Suprapubic skin (tissue), 4 donors: ENCODE measurements at places on chromosomes 2 and 18.
A peak's percentile ranks its signal among the peaks of the same experiment; 100 is the strongest.

- DNase-seq = peak; percentile 61
Observed at GRCh38 chr2:199462347-199462955, 4.7 kb upstream of the SATB2 start.

- no peak for DNase-seq
Observed at GRCh38 chr2:29480426-29480825, 365.2 kb downstream of the CLIP4 start.

DNA sequence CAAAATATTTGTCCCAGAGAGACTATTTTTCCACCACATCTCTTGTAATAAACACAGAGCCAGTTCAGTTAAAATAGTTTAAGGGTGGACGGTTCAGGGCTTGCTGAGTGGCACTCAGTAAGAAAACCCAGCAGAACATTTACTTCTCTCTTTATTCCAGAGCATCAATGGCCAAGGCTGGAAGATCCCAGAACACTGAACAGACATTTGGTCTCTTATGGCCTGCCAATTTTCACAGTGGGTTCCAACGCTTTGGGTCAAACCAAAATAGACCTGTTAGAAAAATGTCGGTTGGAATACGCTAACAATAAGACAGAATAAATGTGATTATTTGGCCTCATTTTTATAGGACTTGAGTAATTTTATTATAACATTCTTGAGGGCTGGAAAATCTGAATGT is 580.3 kb upstream of the TMEFF2 start:
- no peak for DNase-seq

DNA sequence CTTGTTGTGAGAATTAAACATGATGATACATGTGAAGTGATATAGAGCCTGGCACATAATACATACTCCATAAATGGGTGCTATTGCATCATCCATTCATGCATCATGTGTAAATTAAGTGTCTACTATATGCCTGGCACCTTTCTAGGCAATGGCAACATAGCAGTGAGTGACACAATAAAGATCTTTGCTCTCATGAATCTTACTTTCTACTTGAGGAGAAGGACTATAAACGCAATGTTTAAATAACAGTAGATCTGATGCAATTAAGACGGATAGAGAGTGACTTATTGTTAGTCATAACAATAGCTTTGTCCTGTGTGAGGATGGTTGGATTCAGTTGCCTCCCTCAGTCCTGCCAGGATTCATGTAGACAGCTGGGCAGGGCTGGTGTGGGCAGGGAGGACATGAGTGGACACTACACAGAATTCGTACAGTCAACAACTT is 88.4 kb upstream of the NPAS2 start:
- DNase-seq = no peak

DNA sequence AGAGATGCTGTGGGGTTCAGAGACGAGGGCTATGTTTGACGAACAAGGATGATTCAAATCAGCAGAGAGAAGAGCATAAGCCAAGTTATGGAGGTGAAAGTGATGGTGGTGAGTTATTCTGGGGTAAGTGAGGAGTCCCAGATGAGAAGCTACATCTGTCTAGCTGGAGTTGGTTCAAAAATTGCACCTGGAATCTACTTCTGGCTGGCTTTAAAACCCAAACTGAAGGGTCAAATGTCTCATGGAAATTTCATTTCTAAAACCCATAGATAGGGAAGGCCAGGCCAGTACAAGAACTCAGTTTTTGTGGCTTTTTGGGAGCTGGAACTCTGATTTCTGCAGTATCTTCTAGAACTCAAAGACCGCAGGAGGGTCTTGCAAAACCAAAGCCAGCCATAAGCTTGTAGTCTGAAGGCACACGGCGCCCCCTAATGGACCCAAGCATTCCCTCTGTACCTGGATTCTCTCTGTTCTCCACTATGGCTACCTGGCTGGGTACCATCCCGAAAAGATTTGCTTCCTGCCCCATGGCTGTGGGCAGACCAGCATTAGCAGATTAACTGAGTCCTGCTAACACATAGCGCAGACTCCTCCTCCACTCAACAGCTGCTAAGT is 229.1 kb upstream of the SLC14A2 start:
- no peak for DNase-seq

DNA sequence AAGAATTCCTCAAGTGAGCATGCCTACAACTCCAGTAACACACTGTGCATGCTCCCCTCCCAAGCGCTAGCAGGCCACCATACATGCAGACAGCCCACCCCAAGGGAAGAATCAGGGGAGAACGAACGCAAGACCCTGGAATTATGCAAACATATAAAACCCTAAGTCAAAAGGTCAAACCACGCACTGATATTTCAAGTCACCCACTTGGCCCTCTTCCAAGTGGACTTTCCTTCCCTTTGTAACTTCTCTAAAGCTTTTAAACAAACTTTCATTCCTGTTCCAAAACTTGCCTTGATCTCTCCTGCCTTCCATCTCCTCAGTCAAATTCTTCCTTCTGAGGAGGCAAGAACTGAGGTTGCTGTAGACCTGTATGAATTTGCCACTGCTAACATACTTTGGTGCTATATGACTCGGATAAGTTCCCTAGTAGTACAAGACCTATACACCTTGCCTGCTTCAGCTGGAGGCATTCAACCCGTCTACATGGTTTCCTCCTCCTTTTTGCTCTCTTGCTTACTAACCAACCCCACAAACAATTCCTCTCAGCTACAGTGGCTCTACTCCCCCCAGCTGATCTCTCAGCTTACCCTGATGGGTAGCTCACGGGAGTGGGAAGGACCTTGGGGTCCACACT is 11.1 kb upstream of the RPIA start:
- DNase-seq = no peak

GRCh38 chr2:36452260-36452659 is 96.7 kb downstream of the CRIM1 start:
- DNase-seq = no peak

GRCh38 chr2:1829796-1830195 is 85.5 kb upstream of the PXDN start:
- no peak for DNase-seq

GRCh38 chr2:127567351-127567854 is 31.9 kb downstream of the MYO7B start:
- peak; percentile 34 for DNase-seq

GRCh38 chr2:30230497-30231211 is 680 bp upstream of the LBH start:
- DNase-seq = peak; percentile 72

DNA sequence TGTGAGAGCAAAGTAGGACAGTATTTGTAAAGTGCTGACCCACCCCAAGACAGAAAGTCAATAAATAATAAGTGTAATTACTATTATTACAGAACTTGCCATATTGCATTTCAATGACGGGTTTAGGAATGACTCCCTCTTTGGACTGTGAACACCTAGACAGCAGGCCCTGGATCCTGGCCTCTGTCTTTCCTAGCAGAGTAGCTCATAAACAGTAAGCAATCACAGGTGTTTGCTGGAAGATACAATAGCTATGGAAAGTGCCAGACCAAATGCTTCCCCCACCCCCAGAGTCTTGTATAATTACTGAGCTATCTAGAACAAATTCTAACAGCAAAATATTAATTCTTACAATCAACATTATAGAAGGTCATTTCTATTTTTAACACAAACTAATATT is 20.1 kb upstream of the MYO1B start:
- no peak for DNase-seq

- no peak for DNase-seq
Observed at GRCh38 chr2:161695225-161695624, 71.0 kb downstream of the SLC4A10 start.
